Activated CD8-positive, alpha-beta memory T cell treated with anti-CD3 and anti-CD28 coated beads for 1 hour (primary cell): ENCODE measurements at places on chromosomes 2 and 18.

GRCh38 chr2:203431391-203432185, 103.4 kb downstream of the ABI2 start:
- DNase-seq = no peak

DNA sequence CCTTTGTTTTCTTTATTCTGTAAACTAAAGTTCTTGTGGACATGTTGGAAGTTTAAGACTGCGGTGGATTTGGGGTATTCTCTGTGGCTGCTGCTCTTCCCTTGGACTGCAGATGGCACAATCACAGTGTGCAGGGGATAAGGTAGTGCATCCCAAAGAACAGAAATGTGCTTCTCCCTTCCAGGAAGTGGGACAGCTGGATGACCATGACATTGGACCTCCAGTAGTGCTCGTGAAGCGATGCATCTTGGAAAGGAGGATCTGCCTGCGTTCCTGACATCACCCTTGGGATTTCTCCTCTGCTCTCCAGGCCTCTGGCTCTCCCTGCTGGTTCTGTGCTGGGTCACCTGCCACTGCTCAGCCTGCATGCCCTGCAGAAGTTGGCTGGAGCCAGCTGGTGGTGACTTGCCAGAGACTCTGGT, 109.9 kb downstream of the SLC4A3 start:
- no peak for DNase-seq

GRCh38 chr2:241750076-241750840, 15.8 kb downstream of the D2HGDH start:
- DNase-seq = no peak

GRCh38 chr2:68653034-68653433, 9.7 kb downstream of the PROKR1 start:
- DNase-seq = no peak

- DNase-seq = no peak
Measured at GRCh38 chr2:101097638-101098037, 53.5 kb downstream of the TBC1D8 start.

DNA sequence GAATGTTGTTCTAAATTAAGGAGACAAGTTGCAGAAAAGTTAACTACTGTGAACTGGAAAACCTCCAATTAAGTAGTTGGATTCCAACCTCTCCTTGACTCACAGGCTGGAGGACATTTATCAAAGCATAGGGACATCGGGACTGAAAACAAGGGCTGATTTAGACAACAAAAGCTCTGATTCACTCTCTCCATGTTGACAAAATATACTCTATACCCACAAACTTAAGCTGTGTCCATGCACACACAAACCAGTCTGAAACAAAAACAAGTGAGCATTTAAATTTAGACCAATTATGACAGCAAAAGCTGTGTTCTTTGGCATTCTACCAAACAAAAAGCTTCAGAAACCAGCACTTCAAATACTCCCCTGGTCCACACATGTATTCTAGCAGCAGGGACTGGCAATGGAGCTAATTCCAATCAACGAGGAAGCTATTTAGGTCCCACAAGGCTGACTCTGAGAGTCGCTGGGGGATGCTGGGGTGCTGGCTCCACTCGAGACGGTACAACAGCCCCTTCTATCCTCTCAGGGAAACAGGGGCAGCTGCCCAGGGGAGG, 71.4 kb downstream of the NXPH2 start:
- no peak for DNase-seq

DNA sequence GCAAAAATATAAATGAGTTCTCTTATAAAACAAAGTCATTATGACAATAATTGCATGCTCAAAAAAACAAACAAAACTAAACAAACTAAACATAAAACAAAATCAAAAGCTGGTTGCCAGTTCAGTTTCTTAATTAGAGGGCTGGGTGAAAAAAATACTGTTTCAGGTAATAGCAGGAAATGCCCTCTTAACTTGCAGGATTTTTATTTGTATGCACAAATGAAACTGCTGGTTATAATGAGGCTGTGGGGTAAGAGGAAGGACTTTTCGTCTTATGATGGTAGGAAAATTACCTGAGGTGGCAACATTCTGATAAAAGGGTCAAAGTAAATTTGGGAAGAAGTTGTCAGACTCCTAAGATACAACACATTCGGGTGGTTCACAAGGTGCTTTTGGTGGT, 21.5 kb upstream of the CDKL4 start:
- no peak for DNase-seq

DNA sequence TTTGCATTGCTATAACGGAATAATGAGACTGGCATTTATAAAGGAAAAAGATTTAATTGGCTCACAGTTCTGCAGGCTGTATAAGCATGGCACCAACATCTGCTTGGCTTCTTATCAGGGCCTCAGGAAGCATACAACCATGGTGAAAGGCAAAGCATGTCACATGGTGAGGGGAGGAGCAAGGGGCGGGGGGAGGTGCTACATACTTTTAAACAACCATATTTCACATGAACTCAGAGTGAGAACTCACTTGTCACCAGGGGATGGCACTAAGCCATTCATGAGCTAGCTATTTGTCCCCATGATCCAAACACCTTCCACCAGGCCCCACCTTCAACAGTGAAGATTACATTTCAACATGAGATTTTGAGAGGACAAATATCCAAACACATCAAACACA, 188.7 kb downstream of the MBD5 start:
- no peak for DNase-seq

DNA sequence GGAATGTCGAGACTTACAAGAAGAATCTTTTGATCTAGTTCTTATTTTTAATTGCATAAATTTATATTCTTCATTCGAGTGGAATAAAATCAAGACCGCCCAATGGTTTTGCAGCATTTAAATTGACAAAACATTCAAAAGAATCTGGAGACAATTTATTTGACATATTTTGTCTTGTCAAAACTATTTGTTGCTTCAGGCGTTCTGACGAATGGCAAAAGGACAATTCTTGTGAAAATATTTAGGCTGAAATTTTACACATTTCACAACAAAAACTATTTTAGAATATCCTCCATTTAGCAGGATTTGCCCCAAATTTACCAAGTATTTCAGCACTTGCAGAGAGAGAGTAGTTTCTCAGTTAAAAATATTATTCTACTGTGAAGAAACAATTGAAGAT, 41.7 kb downstream of the PRKRA start:
- no peak for DNase-seq

- DNase-seq = no peak
Measured at GRCh38 chr2:3712831-3713503, 9.6 kb downstream of the DCDC2C start.

GRCh38 chr2:69514819-69515218, 77.6 kb upstream of the NFU1 start:
- no peak for DNase-seq

GRCh38 chr2:88184762-88185161, 14.6 kb downstream of the THNSL2 start:
- DNase-seq = no peak

DNA sequence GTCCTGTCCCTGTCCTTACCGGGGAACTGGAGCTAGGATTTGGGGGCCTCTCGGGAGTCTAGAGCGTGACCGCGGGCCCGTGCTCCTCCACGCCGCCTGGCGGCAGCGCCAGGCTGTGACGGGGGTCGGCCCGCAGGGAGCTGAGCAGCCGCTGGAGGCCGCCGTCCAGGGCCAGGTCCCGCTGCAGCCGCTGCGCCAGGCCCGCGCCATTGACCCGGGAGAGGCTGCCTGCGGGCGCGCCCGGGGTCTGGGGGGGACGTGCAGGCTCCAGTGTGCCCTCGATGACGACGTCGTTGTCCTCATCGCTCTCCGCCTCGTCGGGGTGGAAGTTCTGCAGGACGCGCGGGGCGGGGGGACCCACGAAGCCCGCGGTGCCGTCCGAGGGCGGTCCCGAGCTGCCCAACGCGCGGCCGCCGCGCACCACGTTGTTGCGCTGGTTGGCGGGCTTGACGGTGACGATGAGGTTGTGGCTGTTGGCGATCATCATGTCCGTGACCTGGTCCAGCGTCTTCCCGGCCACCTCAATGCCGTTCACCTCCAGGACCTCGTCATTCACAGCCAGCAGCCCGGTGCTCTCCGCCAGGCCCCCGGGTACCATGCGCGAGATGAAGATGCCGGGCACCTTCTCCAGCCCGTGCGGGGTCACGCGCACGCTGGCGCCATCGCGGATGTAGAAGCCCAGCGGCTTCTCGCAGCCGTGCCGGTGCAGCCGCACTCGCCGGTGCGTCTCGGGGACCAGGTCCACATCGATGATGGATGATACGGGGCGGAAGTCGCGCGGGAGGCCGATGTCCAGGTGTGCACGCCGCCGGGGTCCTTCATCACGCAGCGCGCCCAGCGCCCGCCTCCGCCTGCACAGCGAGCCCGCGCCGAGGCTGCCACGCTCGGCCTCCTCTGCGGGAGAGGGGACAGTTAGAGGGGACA, 50.9 kb downstream of the ADNP2 start:
- DNase-seq = no peak

- no peak for DNase-seq
Measured at GRCh38 chr18:47531717-47532116, 280.3 kb upstream of the SKOR2 start.

DNA sequence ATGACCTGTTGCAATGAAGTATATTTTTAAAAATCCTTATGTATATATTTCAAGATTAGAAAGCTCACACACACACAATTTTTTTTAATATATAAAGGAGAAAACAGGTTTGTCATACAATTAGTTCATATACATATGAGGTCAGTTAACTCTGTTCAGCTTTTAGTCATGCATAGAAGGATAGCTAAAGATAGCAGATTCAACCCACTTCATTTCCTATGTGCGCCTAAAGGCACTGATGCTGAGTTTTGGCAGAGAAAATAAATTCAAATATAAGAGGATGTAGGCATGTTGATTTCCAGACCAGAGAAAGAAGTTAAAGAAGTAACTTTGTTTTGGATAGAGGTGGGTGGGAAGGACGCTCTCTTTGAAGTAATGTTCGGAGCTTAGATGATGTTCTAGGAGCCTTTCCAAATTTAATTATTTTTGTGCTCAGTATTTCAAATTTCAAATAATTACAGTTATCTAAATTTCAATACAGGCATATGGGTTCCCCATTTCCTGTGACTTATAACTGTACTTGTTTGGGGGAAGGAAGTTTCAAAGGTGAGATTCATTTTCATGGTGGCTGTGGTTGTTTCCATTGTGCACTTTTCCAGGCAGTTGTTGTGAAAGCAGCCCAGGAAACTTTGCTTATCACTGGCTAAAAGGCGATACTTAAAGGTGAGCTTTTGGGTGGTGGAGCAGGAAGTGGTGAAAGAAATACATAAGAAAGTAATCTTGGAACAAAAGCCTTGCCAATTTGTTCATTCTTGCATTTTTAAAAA, 523.4 kb upstream of the FANCL start:
- no peak for DNase-seq

- DNase-seq = no peak
Measured at GRCh38 chr2:168626096-168626495, 170.0 kb downstream of the CERS6 start.

- DNase-seq = no peak
Measured at GRCh38 chr2:160415991-160416390, 77.6 kb downstream of the RBMS1 start.

GRCh38 chr18:63819786-63820185, 44.6 kb downstream of the SERPINB7 start:
- DNase-seq = no peak

DNA sequence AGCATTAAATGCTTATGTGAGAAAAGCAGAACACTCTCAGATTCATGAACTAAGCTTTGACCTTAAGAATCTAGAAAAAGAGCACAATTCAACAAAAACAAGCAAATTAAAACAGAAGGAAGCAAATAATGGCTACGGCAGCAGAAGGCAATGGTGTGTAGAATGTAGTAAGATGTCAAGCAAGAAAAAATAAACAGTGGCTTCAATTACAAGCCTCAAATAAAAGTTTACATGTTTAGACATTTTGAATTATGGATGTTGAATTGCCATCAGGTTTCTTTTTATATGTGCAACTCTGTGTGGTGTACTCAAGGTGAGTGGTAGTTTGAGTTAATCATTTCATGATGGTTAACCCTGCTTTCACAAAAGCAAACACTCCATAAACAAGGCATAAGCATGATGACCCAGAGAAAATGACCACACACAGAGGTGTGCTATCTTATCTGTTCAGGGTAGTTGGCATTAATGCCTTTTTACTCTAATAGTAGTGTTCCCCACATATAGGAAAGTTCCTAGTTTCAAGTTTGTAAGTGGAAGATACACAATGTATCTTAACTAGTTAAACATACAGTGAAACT, 207.1 kb downstream of the FIGN start:
- no peak for DNase-seq

DNA sequence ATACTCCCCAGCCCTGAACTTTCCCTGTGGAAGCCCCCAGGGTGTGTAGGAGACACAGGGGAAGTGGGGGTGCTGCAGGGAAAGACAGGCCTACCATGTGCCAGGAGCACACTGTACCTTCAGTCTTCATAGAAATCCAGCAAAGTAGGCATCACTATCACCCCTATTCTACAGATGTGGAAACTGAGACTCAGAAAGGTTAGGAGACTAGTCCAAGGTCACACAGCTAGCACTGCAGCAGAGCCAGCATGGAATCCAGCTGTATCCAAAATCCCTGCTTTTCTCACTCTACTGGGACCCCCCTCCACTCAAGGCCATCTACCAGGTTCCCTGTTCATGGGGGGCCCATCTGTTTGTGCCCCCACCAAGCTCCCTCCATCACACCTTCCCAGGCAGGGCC, 6.8 kb downstream of the DNPEP start:
- DNase-seq = no peak

GRCh38 chr2:90209009-90209408, 1517.5 kb downstream of the RPIA start:
- DNase-seq = no peak

GRCh38 chr18:74040459-74041332, 106.9 kb downstream of the FBXO15 start:
- DNase-seq = peak; percentile 3

DNA sequence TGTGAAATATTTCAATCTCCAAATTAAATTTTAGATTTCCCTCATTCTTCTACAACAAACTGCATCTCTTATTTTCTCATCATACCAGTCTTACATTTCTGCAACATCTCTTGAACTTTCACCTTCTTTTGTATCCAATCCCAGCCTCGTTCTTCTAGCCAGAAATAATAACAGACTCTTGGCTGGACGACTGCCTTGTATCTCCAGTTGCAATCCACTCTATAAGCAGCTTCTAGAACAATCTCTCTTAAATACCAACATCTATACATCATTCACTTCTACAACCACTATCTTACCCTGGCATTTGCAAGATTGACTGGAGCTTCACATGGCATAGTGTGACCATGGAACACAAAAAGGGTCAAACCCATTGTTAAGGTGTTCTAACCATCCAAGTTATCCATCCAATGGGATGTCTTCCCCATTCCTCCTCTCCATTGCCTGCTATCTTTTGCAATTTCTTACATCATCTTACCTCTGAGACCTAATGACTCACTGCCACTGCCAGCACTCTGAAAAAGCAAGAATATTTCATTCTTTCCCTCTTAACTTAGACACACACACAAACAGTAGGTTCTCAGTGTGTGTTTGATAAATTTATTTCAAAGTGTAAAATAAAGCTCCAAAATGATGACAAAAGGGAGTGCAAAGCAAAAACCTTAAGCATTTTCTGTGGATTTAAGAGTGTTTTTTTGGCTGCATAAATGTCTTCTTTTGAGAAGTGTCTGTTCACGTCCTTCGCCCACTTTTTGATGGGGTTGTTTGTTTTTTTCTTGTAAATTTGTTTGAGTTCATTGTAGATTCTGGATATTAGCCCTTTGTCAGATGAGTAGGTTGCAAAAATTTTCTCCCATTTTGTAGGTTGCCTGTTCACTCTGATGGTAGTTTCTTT, 145.6 kb downstream of the METTL4 start:
- no peak for DNase-seq
